ENCODE measurements at places on chromosomes 11 and 22.

GRCh38 chr22:23598805-23599518 lies 18.9 kb upstream of the IGLL1 start:
- no peak for DNase-seq

DNA sequence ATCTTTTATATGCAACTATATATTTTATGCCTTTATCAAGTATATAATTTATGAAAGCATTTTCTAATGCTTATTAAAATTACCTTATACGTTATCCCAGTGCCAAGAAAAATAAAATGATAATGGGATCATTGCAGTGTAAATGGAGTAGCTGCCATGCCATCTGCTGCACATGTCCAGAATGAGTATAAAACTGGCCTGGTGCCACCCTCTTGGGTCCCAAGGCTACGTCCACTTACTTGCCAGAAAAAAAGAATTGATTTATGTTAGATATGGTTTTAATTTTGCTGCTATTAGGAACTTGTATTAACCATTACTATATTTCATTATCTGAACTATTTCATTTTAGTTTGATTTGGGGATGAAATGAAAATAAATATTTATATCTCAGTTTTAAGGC lies 1127.1 kb upstream of the CNTN5 start:
- no peak for DNase-seq

DNA sequence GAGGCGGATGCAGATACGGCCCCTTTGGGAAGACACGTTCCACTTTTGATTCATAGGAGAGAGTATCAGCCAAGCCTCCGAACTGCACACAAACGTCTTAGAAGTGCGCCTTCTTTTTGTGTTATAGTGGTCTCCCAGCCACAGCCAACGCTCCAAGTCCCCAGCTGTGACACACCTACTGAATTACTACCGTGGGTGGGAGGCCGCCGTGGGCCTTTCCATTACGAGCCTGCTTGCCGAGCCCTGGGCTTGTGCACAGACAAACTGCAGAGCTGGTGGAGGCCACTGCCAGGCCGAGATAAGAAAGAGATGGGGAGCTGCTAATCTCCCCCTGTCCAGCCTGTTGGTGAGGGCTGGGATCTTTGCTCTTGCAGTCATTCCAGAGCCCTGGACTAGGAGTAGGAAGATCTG lies 761 bp downstream of the HMBS start:
- no peak for DNase-seq

DNA sequence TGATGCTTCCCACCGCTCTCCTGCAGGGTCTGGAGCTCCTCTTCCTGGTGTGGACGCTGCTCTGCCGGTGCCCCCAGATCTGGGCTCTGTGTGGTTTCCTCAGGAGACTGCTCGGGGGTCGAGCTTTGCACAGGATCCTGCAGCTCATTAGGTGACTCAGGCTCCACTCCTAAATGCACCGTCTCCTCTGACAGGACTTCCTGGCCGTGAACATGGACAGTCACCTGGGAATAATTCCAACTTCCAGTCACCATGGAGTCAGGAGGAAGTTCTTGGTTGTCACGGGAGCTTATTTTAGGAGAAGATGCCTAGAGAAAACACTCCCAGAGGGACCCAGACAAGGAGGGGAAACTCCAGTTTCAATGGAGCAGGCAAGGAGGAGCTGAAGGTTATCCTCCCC lies 11.9 kb downstream of the ZNF202 start:
- DNase-seq = no peak

- DNase-seq = no peak
Measured at GRCh38 chr11:117972629-117973502, 13.3 kb upstream of the IL10RA start.

- no peak for DNase-seq
Measured at GRCh38 chr11:8355416-8355742, 91.7 kb upstream of the LMO1 start.

Measured in non-pigmented ciliary epithelial cell (primary cell).